ENCODE measurements at places on chromosomes 5 and 9.
A peak's percentile ranks its signal among the peaks of the same experiment; 100 is the strongest.

DNA sequence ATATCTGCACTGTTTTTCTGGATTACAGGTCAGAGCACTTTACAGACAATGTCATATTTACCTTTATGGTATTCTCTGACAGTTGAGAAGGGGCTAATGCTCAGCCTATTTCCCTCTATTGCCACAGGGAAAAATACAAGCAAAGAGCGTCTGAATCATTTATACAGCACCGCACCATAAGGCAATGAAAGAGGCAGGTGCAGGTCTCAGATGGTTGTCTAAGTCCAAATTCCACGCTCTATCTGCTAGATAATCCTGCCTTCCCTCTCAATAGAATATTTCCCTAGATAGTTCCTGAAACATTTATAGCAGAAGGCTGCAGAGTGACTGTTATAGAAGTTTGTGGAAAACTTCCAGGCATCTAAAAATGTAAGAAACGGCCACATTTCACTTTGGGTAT, 446.1 kb upstream of the CDH6 start:
- DNase-seq = no peak

DNA sequence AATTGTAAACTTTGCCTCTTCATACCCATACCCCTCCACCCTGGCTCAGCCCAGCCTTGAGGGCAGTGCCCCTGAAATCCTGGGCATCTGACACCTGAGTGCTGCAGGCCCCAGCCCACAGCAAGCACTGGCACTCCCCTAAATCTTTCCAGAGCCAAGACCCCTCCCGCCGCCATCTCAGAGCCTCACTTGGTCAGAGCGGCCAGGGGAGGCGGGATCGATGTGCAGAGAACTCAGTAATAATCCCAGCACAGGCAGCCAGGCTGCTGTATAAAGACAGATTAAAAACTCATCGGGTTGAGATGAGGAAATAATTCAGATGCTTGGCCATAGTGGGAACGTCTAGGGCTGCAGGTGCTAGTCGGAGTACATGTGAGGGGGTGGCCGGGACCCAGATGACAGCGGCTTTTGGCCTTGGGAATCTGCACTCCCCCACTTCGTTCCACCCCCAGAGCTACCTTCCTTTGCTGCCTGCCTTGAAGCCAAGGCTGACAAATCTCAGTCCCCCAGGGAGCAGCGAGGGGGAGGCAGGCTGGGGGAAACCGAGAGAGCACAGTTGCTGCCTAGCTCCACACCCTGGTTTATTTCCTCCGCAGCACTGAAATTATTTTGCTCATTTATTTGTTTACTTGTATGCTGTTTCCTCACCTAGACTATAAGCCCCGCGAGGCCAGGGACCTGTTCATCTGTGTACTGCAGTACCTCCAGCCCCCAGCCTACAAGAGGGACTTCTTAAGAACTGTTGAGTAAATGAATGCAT, 19.5 kb upstream of the ARAP3 start:
- DNase-seq = no peak

- DNase-seq = no peak
Observed at GRCh38 chr5:52580921-52581320, 206.8 kb upstream of the ITGA1 start.

GRCh38 chr5:113804943-113805342, 291.4 kb downstream of the YTHDC2 start:
- no peak for DNase-seq

DNA sequence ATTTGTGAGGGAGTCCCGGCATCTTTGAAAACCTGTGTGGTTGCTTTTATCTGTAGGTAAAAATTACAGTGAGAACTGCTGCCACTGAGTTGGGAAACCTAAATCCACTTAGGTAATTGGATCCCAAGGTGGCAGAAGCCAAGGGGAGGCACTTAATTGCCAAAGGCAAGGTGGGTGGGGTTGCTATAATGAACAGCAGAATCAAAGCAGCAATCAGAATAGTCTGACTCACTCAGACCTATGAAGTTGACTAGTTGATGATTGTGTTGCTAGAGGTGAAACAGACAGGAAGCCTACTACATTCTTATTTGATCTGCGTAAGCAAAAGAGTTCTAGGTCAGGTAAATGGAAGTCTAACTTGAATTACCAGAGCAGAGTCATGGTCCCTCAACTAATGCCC, 17.3 kb upstream of the BICD2 start:
- no peak for DNase-seq

DNA sequence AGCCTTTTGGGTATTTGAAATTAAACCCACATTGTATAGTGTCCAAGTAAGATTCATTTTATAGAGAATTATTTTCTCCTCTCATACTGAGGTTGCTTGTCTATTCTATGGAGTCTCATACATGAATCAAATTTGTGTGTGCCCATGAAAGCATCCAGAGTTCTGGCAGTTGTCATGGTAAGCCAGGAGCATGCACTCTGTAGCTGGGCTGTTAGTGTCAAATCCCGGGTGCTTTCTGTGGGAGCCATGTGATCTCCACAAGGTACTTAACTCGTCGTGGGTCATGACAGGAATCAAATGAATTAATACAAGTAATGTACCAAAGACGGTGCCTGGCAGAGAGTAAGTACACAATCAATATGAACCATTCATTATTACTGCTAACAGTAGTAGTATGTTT, 58.7 kb downstream of the FBXL7 start:
- no peak for DNase-seq

DNA sequence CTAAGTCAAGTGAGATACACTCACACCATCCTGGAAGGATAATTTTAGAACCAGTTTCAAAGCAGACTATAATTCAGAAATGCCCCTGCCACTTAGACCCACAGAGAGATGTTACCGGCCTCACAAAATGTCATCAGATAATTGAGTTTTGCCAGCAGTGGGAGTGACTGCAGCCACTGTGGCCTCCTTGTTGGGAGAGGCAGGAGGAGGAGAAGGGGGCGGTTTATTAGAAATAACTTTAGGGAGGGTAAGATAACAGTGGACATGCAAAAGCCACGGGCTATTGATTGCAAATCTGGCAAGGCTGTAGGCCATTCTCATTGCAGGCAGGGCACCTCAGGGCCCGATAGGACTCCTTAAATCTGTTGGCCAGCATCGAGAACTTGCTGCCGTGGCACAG, 13.4 kb downstream of the GRXCR2 start:
- DNase-seq = no peak

DNA sequence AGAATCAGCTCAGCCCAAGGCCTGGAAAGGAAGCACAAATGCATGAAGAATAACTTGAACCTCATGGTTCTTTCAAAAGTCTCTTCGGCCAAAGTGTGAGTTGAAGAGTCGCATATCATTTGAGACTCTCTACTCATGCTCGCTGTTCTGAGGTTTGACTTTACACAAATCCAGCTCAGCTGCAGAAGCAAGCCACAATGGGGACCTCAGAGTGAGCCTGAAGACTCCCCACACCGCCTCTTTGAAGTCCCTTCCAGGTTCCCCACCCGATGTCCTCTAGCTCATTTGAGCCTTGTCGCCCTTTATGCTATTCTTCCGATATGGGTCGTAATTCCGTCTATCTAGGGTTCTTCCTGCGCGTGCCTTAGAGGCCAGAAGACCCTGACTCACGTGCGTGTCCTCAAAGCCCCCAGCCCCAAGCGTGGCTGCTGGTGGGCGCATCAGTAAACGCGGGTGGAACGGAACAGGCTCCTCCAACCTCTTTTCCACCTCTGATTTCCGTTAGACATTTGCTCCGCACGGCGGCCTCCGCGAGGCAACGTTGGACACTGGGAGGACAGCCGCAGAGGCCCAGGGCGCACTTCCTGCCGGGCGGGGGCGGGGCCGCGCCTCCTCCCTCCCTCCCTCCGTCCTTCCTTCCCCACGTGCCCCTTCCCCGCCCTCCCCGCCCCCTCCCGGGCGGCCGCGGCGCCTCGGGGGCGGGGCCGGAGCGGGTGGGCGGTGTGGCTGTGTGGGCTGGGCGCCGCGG, at the start of gene SNX30:
Gene SNX30 (plus strand): TSS at position 745 of the 748 bp plus-strand sequence. CDS start 242 bp downstream, outside the sequence.
- peak; percentile 92 for DNase-seq

Measured in chondrocyte (in vitro differentiated cells).